ENCODE measurements at places on chromosomes 12 and 14.

GRCh38 chr12:47722941-47723631 is 2.2 kb downstream of the ENDOU start:
- DNase-seq: no peak

- DNase-seq: no peak
These were observed 278.7 kb downstream of the ITPR2 start for GRCh38 chr12:26554332-26554731.

GRCh38 chr14:102317564-102318248 is 1.8 kb upstream of the ZNF839 start:
- no peak for DNase-seq

GRCh38 chr12:10672231-10672868 is 1.5 kb downstream of the STYK1 start:
- DNase-seq: no peak

DNA sequence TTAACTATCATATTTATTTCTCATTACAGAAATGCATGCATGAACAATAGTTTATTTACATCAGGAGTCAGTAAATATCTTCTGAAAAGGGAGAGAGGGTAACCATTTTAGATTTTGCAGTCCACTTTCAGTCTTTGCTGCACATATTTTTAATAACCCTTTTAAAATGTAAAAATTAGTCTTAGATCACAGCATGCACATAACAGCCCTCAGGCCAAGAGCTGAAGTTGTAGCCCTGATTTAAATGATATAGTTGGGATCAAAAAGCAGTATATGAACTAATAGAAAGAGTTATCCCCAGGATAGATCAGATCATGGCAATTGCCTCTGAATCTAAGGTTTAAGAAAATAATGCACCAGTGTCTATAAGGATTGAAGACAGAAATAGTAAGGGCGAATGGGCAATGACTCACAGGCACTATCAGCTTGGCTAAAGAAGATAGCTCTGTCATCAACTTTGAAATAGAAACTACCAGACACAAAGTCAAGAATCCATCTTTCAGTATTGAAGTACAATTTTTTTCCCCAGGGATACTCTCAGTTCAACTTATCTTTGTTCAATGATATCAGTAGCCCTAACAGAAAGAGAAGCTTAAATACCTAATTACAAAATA is 13.1 kb upstream of the CLEC7A start:
- no peak for DNase-seq

DNA sequence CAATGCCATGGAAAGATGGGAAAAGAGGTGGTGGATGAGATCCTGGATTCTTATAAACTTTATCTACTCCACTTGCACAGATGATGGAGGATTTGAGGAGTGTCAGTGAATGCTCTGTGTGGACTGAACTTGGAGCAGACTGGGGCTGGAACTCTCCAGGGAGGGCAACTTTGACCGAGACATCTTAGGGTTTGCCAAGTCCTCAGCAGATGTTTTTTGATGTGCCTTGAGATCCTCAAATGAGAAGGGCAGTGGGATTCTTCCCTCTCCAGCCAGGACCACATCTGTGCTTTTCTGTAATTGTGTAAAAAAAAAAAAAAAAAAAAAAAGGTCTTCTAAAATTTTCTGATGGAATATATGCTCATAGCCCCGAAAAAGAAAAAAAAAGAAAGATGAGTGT is 23.0 kb upstream of the MYL2 start:
- no peak for DNase-seq

- no peak for DNase-seq
These were observed 1.5 kb downstream of the MTERF2 start for GRCh38 chr12:106985479-106985878.

DNA sequence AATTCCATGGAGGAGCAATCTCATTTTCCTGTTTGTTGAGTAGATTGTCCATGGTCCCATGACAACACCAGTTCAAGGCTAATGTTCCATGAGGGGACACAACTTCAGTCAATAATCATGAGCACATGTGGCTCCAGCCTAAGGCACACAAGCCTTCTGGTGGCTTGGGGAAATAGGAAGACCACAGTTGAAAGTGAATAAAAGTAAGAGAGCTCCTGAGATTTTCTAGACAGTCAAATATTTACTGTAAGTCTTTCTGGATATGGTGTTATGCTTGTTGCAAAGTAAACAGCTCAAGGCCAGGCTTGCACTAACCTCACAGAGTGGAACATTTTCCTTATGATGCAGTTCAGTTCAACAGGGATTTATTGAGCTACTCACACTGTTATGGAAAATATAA is 206.9 kb upstream of the SLC38A2 start:
- DNase-seq: no peak

DNA sequence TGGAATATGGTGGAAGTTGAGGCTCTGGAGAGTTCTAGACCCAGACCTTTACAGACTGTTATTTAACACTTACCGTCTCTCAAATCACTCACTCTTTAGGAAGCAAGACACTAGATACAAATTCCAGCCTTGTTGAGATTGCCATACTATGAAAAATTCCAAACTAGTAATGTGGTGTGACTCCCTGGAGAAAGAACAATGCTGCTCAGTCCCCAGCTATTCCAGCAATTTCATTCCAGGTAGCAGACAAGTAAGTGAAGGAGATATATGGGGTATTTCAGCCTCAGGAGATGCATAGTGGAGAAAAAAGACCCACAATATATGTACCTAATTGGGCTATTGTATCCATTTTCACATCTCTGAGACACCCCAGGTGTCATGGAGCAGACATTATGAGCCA is 678.9 kb upstream of the LMO3 start:
- no peak for DNase-seq

GRCh38 chr14:34983148-34983760 is 462 bp downstream of the SRP54 start:
- no peak for DNase-seq

DNA sequence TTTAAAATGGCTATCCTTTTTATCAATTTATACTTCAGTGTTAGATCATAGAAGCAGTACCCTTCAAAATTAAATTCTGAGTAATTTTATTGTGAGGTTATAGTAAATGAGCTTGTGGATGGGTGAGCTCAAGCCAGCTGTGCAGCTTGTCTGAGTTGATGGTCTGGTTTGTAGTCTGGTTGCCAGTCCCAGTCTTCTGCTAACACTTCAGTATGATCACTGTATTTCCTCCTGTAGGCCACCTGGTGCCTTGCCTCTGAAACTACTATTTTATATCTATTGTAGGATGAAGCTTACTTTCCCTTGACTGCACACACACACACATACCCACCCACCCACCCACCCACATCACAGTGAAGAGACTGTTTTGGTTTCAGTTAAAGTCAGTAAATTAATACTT is 496.4 kb downstream of the PCNX1 start:
- no peak for DNase-seq

DNA sequence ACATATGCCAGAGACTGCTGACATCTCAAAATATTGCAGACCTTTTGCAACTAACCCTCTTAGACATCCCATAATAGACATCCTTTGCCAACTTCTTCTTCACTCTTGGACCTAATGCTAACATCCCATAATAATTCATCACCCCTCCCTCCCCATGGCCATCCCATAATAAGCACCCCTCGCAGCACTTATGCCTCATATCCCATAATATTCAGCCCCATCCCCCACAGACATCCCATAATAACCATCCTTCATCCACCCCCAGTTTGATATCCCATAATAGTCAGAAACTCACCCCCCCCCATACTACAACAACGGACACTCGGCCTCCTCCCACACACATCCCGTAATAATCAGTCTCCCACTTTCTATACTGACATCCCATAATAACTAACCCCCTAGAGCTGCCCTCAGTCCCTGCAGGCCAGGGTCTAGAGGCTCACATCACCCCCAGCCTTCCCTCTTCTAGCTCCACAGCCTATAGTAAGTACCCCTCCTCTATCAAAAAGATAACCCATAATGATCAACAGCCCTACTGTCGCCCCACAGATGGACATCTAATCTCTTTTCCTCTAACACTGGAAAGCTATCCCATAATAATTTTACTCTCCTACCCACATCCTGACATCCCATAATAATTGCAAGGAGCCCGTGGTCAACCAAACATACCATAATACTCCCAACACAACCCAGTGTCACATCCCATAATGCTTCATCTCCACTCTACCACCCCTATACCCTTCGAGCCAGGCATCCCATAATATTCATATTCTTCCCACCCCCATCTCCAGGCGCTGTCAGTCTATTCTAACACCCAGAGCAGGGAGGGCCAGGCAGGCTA is 792 bp upstream of the CHD4 start:
- peak; percentile 61 for DNase-seq

DNA sequence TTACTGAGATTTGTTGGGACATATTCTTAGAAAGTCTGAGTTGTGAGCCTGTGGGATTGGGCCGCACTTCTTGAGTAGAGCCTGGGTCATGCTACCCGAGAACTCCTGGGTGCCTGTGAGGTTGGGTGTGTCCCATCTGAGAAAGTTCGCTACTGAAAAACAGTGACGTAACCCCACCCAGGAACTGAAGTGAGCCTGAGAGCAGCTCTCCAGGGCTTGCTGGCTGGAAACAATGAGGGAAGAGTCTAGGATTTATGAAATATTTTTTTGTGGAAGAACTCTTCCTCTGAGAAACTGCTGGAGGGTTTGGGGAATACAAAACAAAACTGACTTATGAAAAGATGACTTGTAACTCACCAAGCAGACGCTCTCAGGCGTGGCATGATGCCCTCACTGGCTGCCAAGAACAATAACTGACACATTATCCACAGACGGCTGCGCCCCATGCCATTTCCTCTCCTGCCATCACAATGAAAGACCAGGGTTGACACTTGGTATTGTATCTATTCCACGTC is 69.2 kb downstream of the RASSF3 start:
- peak; percentile 51 for DNase-seq

DNA sequence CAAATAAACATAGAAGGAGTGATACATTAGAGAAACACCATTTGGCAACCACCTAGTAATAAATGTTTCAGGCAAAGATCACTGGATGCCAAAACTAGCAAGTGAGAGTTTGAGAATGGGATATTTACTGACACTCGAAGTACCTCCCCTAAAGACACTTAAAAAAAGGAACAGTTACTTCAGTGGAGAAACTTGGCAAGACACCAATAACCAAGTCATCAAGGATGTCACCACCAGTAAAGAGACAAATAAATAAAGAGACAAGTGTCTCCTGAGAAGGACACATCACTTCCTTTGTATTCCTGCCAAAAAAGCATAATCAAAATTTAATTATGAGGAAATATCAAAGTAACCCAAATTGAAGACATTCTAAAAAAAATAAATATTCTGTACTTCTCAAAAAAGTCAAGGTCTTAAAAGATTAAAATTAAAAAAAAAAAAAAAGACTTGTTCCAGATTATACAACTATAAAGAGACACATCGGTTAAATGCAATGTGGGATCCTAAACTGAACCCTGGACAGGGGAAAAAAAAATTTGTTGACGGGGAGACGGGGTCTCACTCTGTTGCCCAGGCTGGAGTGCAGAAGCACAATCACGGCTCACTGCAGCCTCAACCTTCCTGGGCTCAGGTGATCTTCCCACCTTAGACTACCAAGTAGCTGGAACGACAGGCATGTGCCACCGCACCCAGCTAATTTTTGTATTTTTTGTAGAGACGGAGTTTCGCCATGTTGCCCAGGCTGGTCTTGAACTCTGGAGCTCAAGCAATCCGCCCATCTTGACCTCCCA is 26.4 kb downstream of the TM7SF3 start:
- no peak for DNase-seq

- no peak for DNase-seq
These were observed 65.0 kb upstream of the AMIGO2 start for GRCh38 chr12:47144769-47145168.

DNA sequence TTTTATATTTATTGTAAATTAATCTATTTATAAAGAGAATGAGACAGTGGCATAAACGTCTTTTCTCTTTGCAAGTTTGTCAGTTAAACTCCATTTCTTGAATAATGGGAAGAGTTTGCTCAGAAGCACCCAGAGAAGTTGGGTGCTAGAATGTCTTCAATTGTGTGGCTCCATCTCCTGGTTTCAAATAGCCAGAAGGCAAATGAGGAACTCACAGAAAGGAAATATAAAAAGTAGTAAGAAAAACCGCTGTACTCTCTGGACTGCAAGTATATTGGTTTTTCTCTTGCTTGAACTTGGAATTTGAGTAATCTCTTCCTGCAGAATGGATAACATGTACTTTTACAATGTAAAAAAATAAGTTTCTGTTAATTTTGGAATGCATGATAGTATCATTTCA is 217.5 kb downstream of the DPY19L2 start:
- no peak for DNase-seq

DNA sequence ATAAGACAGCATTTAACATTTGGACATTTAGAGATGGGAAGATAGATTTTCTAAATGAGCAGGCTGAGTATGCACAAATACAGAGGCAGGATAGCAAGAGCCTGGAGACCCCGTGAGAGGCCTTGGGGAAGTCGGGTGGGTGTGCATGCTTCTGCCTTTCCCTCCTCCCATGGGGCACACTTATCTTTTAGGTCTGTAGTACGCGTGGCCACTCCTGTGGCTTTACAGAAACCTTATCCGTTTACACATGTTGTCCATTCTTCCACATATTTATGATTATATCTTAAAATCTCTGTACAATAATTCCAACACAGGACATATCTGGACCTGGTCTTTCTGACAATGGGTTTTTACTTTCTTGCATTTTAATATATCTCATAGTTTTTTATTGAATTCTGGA is 33.6 kb downstream of the GYS2 start:
- DNase-seq: no peak

- no peak for DNase-seq
These were observed 129.5 kb downstream of the ETV6 start for GRCh38 chr12:11778713-11779685.

DNA sequence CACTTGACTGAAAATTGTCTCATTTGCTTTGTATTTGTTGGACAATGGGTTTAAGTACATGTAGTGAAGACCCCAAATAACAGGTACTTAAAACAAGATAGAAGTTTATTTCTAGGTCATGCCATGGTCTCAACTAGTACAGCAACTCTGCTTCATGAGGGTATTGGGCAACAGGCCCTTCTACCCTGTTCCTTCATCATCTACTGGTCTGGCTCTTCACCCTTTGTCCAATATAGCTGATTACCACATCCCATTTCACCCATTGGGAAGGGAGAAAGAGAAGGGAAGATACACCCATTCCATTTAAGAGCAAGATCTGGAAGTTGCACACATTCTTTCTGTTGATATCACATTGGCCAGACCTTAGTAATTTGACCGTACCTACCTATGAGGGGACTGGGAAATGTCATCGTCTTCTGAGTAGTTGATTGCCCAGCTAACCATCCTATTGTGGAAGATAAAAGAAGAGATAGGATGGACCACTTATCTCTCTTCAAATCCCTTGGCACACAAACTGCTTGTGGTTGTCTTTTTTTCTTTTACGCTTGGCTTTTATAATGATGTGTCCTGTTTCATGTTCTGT is 104.6 kb downstream of the DIP2B start:
- no peak for DNase-seq

Measured in T-helper 9 cell (primary cell).